ENCODE measurements at places on chromosomes 3 and 15.

DNA sequence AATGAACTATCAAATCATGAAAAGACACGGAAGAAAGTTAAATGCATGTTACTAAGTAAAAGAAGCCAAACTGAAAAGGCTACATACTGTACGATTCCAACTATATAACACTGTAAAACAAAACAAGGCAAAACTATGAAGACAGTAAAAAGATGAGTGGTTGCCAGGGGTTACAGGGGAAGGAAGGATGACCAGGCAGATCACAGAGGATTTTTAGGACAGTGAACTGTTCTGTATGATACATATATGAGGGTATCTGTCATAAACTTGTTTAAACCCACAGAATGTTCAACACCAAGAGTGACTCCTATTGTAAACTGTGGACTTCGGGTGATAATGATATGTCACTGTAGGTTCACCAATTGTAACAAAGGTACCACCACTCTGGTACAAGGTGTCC lies 60.6 kb downstream of the CHSY1 start:
- no peak for DNase-seq

GRCh38 chr3:40858364-40859115 lies 333.8 kb downstream of the ZNF621 start:
- no peak for DNase-seq

DNA sequence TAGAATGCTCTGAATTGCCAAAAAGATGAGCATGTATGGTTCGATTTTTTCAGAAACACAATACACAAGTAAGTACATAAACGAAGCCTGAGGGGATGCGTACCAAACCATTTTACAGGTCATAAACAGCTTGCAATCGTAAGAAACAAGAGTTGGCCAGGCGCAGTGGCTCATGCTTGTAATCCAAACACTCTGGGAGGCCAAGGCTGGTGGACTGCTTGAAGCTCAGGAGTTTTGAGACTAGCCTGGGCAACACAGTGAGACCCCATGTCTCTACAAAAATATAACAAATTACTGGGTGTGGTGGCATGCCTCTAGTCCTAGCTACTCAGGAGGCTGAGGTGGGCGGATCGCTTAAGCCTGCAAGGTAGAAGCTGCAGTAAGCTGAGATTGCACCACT lies 13.4 kb downstream of the TRA2B start:
- DNase-seq = no peak

DNA sequence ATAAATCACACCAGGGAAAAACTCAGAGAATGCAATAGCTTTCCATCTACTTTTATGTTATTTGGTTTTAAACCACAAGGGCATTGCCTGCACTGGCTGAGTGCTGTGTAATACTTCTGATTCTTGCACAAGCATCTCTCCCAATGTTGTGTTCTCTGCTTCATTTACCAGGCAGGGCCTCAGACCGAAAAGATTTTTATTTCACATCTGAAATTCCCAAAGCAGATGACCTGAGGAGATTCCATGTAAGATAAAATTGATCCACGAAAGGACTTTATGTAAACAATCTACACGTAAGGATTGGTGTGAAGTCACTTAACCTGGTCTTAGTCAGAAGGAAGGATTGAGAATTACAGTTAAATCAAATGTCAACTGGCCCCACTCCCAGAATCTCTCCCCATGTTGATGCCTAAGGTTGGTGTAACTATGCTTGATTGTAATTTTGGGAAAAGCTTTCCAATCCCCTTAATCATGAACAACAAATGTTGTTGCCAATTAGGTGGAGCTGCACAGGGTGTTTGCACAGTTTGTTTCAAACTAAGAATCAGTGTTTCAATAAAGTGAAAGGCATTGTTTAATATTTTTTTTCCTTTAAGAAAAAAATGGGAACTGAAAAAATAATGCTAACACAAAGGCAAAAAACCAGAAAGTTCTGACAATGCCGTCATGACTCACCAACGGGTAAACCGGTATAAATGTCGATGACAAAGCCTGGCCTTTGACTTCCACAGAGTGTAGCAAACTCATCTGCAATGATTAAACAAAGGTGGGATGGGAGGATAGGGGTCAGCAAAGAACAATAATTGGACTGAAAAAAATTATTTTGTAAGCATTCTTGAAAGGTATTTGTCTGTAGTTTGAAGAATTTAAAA lies 128.6 kb downstream of the DUT start:
- no peak for DNase-seq

DNA sequence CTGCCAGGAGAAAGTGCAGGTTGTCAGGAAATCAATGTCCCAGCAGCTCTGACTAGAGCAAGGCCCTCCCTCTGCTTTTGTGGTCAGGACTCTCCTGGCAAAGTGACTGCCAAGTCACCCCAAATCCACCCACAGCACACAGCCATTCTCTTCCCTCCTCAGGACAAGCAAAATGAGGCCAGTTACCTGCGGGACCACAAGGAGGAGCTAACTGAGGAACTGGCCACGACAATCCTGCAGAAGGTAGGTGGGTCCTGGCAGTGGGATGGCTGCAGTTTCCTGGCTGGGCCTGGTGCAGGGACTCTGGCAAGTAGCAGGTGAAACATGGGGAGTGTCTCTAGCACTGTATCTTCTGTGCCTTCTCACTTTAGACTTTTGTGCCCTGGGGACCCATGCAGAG lies 142.5 kb upstream of the EIF1B start:
- no peak for DNase-seq

All from stimulated activated CD4-positive, alpha-beta T cell treated with anti-CD3 and anti-CD28 coated beads, Interleukin-12 subunit alpha, Interleukin-12 subunit beta, amount 100 ng/mL, for 48 hours (primary cell).